ENCODE measurements at places on chromosomes 6 and 20.

GRCh38 chr6:43178150-43178549 lies 3.8 kb upstream of the CUL9 start:
- DNase-seq = no peak

DNA sequence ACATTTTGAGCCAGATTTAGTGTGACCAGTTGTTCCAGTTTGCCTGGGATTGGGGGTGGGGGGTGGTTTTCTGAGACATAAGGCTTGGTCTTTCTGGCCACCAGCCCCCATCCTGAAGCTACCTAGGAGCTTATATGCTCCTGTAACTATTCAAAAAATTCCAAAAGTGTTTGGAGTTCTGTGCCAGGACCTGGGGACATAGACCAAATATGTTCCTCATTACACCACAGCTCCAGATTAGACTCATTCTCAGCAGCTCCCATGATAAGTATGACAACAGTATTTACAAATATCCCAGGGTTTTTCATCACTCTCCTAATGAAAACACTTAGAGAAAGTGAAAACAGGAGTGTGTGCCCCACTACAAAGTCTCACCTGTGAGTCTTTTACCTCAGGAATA lies 37.8 kb upstream of the RNF144B start:
- no peak for DNase-seq

- peak; percentile 40 for DNase-seq
Observed at GRCh38 chr6:166989427-166990032, 9.7 kb upstream of the CEP43 start.

- DNase-seq = no peak
Observed at GRCh38 chr6:133435065-133435728, 194.0 kb downstream of the EYA4 start.

- DNase-seq = no peak
Observed at GRCh38 chr6:82488403-82488802, 124.8 kb downstream of the TPBG start.

DNA sequence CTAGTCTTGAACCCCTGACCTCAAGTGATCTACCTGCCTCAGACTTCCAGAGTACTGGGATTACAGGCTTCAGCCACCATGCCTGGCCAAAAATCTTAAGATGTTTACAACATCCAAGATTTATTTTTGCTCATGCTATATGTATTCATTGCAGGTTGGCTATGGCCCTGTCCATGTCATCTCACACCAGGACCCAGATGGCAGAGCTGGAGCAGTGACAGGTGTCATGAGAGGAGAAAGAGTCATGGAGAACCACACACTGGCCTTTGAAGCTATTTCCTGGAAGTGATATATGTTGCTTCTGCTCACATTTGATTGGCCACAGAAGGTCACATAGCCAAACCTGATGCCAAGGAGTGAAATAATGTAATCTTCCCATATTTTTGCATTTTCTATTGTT lies 13.8 kb upstream of the DDR1 start:
- no peak for DNase-seq

GRCh38 chr20:57824909-57825308 lies 115.1 kb upstream of the PMEPA1 start:
- no peak for DNase-seq

DNA sequence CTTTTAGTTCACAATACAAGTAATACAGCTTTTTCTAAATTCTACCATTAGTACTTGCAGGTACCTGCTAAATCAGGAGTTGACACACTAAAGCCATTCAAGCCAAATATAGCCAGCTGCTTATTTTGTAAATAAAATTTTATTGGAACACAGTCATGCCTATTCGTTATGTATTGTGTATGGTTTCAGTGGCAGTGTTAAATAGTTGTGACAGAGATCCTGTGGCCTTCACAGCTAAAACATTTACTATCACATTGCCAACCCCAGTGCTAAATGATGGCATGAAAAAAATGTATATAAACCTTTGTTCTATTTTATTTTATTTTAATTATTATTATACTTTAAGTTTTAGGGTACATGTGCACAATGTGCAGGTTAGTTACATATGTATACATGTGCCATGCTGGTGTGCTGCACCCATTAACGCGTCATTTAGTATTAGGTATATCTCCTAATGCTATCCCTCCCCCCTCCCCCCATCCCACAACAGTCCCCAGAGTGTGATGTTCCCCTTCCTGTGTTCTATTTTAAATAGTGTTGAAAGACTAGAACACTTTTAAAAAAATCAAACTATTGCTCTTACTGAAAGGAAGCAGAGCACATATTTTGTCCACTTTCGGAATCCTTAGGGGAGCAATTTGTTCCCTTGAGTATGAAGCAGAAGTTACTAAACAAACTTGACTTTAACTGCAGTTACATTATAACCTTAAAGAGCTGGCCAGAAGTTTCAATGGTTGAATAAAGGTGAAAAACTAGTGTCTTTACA lies 115.7 kb downstream of the PRIM2 start:
- DNase-seq = no peak
